Activated CD4-positive, alpha-beta T cell treated with anti-CD3 and anti-CD28 coated beads for 48 hours (primary cell): ENCODE measurements at places on chromosomes 13 and 19.

GRCh38 chr13:64697226-64697625 lies 2532.9 kb downstream of the PCDH9 start:
- no peak for DNase-seq

DNA sequence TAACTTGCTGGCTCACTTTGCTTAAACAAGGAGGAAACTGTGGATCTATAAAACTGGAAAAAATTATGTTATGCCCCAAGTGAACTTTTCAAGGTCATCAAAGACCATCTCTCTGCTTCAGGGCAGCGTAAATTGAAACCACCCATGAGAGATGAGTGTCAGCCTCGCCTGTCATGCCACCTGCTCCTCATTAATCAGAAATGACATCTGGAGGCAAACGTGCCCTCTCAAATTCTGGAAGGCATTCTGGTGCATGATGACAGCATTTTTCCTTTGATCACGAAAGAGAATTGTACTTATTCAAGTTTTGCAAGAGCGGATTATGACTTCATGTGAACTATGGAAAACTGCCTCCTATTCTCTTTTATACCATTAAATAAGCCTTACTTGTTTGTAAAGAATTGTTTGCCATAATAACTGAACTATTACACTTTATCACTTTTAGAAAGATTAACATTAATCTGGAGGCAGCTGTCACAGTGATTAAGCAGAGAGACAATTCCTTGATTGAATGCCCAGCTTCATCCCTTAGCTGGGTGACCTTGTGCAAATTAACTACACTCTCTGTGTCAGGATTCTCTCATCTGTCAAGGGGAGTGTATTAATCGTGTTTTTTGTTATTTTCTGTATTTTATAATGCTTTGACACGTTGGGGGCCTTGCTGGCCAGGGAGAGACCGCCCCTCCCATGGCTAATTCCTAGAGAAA lies 17.0 kb upstream of the SACS start:
- DNase-seq, result no peak

GRCh38 chr19:743168-743687 lies 7.7 kb upstream of the MISP start:
- no peak for DNase-seq

GRCh38 chr13:85799097-85799582 lies at the start of gene SLITRK6:
Gene SLITRK6 (minus strand): TSS chr13:85799419. CDS start chr13:85796508, 2,911 bp downstream.
- DNase-seq, result no peak

GRCh38 chr19:10776900-10777650 lies 58.9 kb downstream of the TMED1 start:
- DNase-seq, result no peak

DNA sequence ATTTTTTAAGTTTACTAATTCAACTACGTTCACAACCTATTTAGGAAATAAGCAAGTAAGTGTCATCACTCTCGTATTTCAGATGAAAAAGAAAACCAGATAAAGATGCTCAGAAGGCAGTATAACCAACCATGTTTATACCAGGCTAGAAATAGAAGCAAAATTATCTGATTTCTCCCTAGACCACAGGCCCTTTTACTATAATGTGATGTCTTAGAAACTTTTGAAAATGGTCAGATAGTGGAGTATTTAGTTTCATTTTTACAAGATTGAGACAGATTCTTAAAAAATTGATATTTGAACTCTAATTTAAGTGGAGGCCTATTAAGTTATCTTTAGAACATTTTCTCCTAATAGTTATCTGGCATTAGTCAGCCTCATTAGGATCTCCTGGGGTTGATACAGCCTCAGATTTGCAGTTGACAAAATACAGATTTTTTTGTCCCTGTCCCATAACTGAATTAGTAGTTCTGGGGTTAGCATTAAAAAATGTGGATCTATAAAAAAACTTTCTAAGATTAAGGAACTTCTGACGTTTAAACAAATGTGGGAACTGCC lies 818.7 kb upstream of the PCDH9 start:
- no peak for DNase-seq

DNA sequence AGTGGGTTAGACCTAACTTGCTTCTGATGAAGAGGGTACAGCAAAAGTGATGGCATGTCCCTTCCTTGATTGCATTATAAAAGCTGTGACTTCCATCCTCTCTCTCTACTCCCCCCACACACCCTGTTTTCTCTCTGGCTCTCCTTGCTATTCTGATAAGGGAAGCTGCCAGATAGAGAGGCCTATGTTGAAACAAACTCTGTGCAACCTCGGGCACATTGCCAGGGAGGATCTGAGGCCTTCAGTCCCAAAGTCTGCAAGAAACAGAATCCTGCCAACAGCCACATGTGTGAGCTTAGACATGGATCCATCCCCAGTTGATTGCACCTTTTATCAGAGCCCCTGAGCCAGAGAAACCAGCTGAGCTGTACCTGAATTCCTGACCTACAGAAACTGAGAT lies 44.8 kb upstream of the ARGLU1 start:
- no peak for DNase-seq

DNA sequence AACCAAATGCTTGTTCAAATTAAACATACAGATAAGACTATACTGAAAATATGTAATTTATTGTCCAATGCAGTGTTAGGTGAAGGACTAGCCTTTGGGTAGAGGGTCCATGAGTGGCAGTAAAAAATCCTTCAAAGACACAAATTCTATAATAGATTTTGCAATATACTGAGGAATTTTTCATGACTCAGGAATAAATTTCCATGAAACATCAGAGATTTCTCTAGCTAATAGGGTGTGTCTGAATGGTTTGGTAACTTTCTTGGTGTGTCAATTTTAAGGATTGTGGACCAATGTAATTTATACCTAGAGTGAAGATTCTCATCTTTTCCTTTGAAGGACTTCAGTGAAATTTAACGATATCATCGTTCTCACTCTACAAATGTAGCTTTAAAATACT lies 546.7 kb downstream of the SLITRK5 start:
- no peak for DNase-seq
